ENCODE measurements at places on chromosomes 2 and 18. TPM values are rescaled to one million over a fixed set of nuclear protein-coding genes. Genes with fewer than 3 reads are reported as not detected.

DNA sequence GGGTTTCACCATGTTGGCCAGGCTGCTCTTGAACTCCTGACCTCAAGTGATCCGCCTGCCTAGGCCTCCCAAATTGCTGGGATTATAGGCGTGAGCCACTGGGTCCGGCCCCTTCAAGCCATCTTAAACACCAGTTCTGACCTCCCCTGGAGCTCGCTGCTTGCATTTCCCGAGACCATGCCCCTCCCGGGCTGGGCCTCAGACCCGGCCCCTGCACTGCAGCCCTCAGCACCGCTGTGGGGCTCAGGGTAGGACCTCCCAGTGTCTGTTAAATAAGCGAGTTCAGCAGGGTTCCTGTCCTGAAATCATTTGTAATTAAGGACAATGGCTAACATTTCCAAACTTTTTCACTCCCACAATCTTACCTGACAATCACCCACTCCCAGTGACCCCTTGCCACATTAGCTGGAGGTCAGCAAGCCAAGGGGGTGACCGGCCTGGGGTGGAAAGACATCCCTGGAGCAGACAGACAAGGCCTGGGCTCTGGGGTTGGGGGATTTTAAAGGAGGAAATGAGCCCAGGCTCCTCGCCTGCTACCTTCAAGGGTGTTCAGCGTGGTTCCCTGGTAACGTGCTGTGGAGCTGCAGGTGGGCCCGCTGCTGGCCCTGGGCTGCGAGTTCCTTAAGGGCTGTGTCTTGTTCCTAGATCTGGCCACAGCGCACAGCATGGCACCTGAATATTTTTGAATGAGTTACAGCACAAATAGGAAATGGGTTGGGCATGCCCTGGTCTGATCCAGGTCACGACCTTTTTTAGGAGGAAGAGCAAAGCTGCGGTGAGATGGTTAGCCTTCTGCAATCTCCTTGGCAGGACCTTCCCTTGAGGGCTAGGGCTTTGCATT is 15.1 kb downstream of the CYS1 start:
- no peak for DNase-seq

DNA sequence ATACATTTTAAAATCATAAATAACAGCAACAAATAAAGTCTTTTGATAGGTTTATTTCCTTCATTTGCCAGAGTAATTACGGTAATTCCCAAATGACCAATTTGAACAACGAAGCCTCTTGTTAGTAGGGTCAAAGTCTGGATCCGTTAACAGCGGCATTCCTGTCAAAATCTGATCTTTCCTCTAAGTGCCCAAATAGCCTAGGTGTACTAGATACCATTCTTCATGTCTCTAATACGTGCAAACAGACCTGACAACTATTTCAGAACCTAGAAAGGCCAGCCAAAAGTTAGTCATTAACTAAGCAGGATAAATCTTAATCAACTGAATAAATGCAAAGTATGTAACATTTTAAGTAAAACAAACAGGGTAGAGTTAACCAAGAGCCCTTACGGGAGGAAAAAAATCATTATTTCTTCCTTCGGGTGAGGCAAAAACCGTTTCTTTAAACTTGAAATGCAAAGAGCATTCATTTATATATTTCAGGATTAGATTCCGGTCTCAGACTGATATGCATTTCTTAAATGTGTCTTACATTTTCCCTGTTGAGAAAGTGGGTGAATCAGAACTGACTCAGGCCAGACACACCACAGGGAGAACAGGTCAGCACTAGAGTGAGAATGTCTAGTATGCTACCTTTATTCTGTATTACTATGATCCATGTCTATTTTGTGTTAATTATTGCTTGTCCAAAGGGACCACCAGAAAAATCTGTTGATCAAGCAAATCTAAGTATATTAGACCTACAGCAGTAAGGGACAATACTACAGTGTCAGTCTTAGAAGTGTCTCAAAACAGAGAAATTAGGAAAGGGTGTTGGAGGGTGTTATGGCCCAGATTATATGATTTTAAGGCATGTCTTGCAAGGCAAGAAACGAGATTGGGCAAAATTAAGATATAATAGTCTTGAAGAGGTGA is 141.5 kb upstream of the NDUFV2 start:
- no peak for DNase-seq

- DNase-seq: no peak
These were observed 312.0 kb upstream of the VWC2L start for GRCh38 chr2:214098811-214099210.

DNA sequence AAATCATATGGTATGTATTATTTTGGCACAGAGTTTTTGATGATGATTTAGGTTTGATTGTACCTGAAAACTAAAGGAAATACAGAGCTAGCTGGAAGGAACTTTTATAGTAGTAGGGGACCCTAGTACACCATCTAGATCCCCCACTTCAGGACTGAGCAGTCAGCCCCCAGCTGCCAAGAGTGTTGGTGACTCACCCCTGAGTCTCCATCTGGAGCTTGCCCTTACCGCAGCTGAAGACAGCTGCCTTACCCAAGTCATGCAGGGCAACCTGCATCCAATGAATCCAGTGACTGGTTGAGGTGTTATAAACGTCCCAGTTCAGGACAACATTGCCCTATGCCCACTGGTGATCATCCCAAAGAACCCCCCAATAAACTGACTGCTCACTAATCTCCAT is 15.3 kb downstream of the PMS1 start:
- no peak for DNase-seq

- DNase-seq: no peak
These were observed 41.4 kb downstream of the TGFBRAP1 start for GRCh38 chr2:105288133-105288532.

The GPR75 gene
- 4.5 TPM for total RNA-seq

The ITPRIPL1 gene
- total RNA-seq: 2.5 TPM

The PRADC1 gene
- 24.2 TPM for total RNA-seq

DNA sequence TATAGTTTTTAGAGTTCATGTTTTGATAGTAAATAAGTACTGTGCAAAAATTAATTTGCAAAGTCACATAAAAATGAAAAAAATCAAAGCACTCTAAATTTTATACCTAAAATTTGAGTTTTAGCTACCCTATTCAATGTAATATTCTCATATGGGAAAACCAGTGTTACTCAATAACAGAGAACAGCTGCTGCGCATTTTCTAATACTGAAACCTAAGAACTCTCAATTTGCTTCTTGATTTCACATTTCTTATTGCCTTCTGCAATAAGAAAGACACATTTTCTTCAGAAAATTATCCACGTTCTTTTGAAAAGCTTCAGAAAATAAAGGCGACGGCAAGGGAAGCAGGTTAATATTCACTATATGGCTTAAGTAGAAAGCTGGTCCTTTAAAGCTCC is 199.1 kb upstream of the CCDC150 start:
- no peak for DNase-seq

The KIAA2012 gene
- total RNA-seq: 0.16 TPM

DNA sequence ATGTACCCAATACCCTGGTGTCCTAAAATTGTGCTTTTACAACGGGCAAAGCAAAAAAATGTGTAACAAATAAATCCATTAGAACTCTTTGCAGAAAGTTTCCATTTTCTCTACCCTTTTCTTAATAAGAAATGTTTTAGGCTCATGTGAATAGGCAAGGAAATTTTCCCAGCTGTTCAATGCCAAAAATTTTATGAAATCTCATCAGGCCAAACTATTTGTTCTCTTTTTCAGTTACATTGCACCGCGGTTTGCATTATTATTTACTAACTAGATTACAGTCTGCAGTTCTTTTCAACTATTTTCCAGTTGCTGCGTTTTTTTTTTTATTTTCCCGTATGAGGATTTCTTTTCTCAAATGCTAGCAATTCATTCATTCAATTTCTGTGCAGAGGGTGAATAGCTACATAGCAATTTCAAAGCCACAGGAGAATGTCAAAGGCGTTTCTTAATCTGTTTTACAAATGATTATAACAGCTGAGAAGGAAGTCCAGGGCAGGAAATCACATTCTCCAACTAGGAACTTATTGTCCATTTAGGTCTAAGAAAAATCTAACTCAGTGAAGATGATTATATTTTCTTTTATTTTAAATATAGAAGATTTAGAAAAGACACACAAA is 367.5 kb upstream of the MMADHC start:
- no peak for DNase-seq

The RESP18 gene
- not detected for total RNA-seq

The CNTNAP5 gene
- total RNA-seq: not detected

GRCh38 chr2:237092506-237092905 is 6.8 kb downstream of the COPS8 start:
- DNase-seq: no peak

The MAP3K20 gene
- 30.5 TPM for total RNA-seq

- DNase-seq: no peak
These were observed 114.0 kb downstream of the NOL10 start for GRCh38 chr2:10575609-10576280.

DNA sequence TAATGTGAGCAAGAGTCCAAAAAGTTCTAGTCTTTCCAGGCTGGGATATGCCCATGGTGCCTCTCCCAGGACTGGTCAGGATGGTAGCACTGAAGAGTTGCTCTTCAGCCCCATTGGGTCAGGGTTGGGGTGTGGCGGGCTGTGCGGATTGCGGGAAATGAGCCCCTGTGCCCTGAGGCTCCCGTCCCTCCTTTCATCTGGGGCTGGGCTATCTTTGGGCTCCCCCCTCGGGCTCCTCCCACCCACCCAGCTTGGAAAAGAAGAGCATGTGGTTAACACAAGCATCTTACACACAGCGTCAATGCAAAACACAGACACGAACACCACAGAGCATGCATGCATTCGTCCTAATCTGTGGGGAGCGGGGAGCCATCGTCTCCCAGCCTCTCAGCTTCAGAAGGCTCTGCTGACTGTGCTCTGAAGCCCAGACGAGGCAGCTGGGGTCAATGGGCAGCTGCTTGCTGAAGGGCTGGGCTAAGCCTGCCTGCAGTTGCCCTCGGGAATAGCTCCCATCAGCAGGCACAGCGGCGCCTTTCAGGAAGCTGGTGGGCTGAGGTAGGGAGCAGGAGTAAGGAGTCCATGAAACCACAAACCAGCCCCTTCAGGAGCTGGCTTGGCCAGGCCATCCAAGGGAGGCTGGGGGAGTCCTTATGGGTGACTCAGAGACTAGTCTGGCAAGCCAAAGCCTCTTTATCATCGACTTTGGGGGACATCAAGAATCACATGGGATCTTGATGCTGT is 112.9 kb downstream of the CLIP4 start:
- no peak for DNase-seq

GRCh38 chr2:58607448-58607847 is 366.3 kb upstream of the FANCL start:
- DNase-seq: no peak

The SOX11 gene
- not detected for total RNA-seq

DNA sequence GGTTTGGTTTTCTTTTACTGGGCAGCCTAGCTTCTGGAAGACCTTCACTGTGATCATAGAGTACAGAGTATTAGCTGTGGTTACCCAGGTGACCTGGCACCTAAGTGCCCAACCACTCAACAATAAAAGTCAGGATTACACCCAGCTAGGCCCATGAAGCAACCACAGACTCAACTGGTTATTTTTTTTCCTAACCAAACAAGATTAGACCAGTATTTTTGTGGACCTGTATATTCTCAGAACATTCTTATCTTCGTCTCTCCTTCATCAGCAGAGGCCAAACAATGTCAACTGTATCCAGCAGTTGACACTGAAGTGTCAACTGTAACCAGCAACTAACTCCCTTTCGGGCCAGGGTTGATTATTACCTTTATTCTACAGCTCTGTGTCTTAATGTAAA is 289.2 kb upstream of the SLC39A10 start:
- no peak for DNase-seq

DNA sequence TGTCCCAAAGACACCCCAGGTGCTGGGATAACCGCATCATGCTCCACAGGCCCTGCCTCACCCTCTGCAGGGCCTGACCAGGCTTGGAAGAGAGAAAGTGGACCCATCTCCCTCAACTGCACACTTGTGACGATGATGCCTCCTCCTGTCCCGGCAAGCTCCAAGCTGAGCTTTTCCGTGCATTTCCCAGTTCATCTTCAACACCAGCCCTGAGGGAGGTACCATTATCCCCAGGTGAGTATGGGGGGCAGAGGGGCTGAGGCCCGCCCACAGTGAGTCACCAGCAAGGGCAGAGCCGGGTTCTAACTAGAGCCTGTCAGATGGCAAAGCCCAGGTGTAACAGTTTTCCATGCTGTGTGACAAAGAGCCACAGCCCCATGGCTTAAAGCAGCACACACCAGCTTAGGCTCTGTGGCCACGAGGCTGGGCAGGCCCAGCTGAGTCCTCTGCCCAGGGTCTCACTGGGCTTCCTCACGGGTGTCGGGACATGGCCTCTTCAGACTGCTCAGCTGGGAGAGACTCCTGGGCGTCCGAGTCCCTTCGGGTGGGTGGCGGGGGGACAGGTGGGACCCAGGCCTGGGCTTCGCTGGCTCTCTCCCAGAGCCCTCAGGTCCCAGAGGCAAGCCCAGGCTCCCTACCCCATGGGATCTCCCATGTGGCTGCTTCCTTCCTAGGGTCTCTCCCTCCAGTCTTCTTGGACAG is 108.4 kb upstream of the OTOS start:
- DNase-seq: no peak

- no peak for DNase-seq
These were observed 490.3 kb downstream of the ADCYAP1 start for GRCh38 chr18:1394966-1395365.

GRCh38 chr2:114472726-114473125 is 30.3 kb downstream of the DPP10 start:
- no peak for DNase-seq

DNA sequence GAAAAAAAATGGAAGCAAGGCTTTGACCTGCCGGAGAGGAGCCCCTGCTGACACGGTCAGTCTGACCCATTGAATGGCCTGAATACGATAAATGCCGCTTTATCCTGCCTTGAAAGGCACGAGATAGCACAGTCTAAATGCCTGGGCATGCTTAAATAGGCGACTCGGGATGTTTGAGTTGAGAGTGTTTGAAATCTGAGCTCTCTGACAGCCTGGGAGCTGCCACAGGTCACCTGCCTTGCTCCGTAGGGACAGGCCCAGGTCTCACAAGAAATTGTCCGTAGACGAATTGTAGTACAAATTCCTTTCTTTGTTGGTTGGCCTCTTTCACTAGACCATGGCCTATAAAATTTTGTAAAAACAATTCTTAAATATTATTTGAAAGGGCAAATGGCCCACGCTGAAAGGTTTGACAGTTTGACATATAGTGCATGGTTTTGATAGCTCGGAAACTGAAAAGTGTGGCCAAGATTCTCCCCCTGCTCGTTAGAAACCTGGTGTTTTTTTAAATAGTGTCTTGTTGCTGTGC is 72.8 kb downstream of the MEIS1 start:
- DNase-seq: no peak

The RIT2 gene
- total RNA-seq: not detected

DNA sequence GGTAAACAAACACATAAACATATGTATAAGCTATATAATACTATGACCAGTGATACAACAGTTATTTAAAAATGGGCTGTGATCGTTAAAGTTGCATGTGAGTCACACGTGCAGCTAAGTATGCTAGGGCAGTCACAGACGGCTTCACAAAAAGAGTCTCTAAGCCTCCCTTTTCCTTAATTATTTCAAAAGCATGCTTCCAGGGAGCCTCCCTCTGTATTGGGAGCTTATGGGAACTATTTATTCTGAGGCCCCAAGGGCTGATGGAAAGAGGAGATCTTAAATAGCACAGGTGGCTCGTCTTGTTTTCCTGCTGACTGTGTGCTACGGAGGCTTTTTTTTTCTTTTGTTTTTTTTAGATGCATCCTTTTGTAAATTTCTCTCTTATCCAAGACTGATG is 94.3 kb downstream of the ADCYAP1 start:
- DNase-seq: no peak
